A549 (cell line): ENCODE measurements at places on chromosomes 7 and 10.

GRCh38 chr10:26242706-26243350 is 26.3 kb downstream of the GAD2 start:
- DNase-seq: no peak

- DNase-seq: no peak
Measured at GRCh38 chr7:20747001-20747400, 39.7 kb downstream of the SP8 start.

DNA sequence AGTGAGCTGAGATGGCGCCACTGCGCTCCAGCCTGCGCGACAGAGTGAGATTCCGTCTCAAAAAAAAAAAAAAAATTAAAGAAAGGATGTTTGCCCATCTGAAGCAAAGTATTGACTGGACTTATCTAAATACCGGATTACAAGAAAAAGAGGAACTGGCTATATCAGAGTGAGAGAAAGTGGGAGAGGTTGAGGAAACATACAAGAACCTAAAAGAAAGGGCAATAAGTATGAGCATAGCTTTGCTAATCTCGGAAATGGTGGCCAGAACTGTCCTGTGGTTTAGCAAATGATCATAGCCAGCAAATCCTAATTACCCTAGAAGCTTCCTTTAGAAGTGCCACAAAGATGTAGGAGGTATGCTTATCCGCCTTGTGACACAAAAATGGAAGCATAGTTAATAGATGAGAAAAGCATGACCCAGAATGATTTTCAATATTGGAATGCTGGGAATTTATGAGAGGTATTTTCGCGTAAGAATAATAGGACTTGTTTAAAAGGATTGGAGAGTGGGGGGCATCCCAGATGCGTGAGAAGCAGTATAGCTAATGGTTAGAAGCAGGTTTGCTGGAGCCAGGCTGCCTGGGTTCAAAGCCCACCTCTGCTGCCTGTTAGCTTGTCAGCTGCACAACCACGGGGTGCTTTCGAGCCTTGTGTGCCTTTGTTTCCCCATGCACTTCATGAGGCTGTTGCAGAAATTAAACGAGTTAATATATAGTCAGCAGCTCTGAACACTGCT is 1.2 kb upstream of the GTPBP4 start:
- no peak for DNase-seq

DNA sequence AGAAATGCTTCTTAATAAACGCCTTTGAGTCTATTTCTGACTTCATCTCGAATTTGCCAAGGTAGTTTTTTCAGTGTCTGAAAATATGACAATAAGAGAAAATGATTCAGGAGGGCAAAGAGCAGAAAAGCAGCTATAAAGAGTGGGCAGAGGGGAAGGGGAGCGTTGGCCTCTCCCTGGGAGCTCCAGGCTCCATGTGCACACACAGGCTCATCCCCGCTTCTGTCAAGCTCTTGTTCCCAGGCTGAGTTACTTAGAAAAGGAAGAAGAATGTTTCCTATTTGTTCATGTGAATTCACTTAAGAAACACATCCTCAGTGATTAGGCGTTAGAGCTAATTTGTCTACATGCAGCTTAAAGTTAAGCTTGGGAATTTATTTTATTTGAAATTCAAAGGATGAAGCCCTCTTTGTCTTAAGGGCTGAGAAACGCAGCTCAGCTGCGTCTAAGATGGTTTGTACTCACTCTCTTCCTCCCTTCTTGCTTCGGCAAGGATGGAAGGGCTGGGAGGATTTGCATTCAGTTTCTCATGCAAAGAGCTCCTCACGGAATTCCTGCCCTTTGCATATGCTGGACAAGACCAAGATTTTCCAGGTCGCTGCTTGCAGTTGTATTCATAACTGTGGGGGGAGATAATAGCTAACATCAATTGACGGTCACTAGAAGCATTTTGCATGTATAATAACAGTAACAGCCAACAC is 29.0 kb upstream of the ATXN7L1 start:
- DNase-seq: no peak

GRCh38 chr7:77202481-77202976 is 2.9 kb upstream of the FGL2 start:
- DNase-seq: no peak

GRCh38 chr7:22874904-22875303 is 52.3 kb upstream of the TOMM7 start:
- DNase-seq: no peak

DNA sequence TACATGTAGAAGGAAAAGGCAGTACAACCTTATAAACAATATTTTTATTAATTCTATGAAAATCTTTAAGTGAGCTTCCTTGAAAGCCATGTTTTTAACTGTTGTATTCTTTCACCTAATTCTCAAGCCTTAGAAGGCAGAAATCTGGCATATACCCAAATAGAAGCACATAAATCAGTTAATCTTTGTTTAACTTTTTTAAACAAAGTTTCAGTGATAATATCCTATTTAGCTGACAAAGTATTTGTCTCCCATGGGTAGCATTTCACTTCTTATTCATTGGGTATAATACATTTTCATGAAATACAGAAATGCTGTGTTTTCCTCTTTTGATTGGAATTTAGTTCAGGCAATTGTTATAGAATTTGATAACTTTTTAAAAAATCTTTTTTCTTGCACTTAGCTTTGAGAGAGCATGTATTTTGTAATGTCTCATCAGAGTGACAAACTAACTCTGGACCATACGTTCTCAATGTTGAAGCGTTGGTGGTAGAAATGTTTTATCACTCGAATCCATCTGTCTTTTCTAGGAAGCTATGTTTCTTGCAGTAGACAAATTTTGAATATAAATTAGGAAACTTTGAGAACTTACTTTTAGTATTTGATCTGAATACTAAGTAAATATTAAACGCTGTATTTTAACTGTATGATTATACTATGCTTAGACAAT is 78.1 kb downstream of the CREM start:
- DNase-seq: no peak

GRCh38 chr10:71086439-71087080 is 125.8 kb upstream of the UNC5B start:
- DNase-seq: no peak

GRCh38 chr10:122475100-122475499 is 13.7 kb downstream of the HTRA1 start:
- DNase-seq: no peak
